WERI-Rb-1 (cell line): ENCODE measurements at places on chromosomes 12 and 14.
A peak's percentile ranks its signal among the peaks of the same experiment; 100 is the strongest.

- DNase-seq: no peak
These were observed 5.2 kb upstream of the RILPL2 start for GRCh38 chr12:123441523-123442164.

DNA sequence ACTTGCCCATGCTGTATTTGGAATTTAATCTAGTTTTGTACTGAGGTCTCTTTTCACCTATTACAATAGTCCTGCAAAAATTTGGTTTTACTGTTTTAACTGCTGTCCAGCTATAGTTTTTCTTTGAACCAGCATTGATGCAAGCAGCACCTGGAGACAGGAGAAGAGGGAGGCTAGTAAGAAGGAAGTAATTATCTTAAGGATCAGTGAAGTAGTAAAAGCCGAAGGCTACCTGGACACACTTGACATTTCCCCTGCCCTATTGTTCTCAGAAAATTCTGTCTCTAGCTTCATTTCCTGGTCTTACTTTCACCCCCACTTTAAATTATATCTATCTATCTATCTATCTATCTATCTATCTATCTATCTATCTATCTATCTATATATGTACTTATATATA lies 43.5 kb upstream of the LRIG3 start:
- no peak for DNase-seq

DNA sequence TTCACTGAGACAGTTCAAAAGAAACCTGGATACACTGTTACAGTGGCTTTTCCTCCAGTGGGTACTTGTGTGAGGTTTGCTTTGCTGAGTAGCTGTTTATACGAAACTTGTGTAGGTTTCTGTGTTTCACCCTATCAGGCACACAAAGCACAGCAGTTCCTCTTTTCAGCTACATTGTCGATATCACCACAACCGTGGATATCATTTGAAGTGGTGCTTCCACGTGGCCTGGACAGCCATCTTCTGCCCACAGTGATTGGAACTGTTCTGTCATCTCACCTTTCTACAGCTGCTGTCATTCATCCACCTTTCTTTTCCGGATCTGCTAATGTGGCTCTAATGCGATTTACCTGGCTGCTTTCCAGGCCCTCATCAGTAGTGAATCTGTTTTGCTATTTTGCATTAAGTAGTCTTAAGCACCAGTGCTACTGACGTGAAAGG lies 368.8 kb downstream of the SYT1 start:
- no peak for DNase-seq

- no peak for DNase-seq
These were observed 159.2 kb downstream of the PAWR start for GRCh38 chr12:79531518-79531917.

DNA sequence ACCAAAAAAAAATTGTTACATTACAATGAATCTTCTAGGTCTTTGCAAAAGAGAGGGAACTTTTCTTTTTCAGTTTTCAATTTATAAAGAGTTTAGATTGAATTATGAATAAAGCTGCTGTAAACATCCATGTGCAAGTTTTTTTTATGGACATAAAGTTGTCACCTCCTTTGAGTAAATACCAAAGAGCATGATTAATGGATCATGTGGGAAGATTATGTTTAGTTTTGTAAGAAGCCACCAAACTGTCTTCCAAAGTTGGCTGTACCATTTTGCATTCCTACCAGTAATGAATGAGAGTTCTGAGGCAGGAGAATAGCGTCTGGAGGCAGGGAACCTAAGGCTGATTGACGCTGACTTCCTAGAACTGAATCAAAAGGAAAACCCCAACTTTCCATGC lies 30.2 kb downstream of the LEMD3 start:
- DNase-seq: no peak

DNA sequence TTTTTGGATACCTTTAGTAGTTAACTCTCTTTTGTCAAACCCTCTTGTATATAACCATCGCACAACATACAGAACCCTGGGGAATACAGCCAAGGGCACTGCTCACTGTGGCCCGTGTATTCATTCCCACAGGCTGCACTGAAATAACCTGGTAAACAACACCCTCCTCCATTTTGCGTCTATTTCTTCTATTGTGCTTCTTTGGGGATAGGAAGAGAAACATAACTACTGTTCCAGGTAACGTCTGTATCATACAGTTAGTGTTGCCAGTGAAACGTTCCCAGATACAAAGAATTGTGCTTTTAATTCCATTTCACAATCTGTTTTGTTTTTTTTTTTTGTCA lies 9.6 kb downstream of the C12orf76 start:
- no peak for DNase-seq

- no peak for DNase-seq
These were observed 397.7 kb upstream of the RGS6 start for GRCh38 chr14:71534506-71534905.

DNA sequence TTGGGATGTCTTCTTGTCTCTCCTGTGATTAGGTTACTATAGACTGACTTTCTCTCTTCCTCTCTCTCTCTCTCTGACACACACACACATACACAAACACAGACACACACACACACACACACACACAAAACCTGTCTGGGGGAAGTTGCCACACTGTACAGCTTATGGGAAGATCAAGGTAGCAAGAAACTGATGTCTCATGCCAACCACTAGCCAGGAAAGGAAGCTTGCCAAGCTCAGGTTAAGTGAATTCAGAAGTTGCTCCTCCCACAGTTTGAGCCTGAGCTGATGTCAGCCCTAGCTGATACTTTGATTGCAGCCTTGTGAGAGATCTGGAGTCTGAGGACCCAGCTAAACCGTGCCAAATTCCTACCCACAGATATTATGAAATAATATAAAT lies 67.1 kb downstream of the PPFIA2 start:
- no peak for DNase-seq

GRCh38 chr12:6867413-6868210 lies at the start of gene TPI1:
Gene TPI1 (plus strand): TSS chr12:6867531. CDS start chr12:6867567, 36 bp downstream.
- DNase-seq: peak; percentile 85

GRCh38 chr14:50402965-50403364 lies 6.3 kb upstream of the CDKL1 start:
- no peak for DNase-seq

- DNase-seq: no peak
These were observed 5.5 kb upstream of the RNASE10 start for GRCh38 chr14:20499881-20500280.

DNA sequence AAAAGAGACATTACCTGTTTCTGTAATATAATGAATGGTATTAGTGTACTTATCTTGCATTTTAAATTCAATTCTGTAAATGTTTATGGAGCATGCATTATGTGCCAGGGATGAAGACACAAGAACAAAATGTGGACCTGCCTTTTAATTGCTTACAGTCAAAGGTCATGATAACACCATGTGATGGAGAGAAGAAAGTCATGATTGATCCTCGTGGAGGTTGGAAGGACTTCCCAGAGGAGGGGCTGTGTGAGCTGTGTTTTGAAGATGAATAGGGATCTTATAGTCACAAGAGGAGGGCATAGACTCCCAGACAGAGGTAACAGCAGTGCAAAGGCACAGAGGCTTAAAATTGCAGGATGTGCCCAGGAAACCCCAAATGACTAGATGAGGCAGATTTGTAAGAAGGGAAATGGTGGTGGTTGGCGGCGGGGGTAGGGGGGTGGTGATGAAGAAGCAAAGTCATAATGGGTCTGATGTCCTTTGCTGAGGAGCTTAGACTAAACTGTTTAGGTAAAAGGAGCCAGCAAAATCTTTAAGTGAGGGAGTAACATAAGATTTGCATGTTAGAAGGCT lies 151.5 kb downstream of the PRKCH start:
- DNase-seq: no peak

GRCh38 chr12:3961591-3961990 lies 88.4 kb upstream of the PARP11 start:
- no peak for DNase-seq

DNA sequence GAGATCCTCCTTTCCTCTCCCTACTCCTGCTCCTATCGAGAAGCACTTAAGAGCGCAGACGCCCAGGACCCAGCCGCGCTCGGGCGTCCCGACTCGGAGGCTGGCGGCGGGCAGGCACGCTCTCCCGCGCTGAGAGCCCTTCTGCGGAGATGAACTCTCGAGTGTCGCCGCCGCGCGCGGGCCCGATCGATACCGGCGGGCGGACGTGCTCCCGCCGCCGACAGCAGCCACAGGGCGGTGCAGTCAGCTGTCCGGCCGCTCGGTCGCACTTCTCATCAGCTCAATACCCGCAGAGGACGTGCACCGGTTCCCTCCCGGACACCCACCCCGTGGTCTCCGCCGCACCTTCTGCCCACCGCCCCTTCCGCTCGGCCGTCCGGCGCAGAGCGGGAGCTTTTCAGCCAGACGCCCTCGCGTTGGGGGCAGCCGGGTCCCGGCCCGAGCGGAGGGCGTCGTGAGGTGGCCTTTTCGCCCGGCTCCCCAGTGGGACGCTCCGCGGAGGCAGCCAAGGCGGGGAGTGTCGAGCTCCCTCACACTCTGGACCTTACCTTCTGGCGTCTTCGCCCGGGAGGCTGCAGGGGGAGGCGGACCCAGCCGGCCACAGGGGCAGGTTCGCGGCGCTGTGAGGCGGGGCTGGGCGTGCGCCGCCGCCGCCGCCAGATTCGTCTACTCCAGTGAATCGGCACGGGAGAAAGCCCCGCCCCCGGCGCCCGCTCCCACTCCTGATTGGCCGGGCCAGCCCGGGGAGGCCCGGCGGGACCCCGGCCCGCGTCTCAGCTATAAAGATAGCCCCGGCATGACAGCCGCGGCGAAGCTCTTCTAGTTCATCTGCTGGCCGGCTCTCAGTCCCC lies at the start of gene INSM2:
INSM2 (plus strand) TSS at position 808 of the 851 bp plus-strand sequence. CDS start 89 bp downstream, outside the sequence.
- DNase-seq: peak; percentile 99

DNA sequence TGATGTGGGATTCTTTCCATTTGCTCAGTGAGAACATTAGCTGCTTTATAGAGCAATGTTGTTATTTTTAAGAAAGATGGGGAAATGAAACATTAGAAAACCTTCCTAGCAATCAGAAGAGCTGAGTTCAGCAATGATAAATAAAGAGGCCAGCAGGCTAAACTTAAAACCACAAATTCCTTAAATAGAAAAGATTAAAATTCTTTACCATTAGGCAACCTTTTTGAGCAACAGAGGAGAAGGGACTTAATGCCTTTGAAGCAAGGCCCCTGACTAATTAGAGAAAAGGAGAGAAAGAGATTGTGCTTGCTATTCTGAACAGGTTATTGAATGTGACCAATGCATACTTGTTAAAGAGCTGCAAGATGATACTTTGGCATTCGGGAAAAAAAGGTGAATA lies 160.8 kb upstream of the LMO3 start:
- no peak for DNase-seq

DNA sequence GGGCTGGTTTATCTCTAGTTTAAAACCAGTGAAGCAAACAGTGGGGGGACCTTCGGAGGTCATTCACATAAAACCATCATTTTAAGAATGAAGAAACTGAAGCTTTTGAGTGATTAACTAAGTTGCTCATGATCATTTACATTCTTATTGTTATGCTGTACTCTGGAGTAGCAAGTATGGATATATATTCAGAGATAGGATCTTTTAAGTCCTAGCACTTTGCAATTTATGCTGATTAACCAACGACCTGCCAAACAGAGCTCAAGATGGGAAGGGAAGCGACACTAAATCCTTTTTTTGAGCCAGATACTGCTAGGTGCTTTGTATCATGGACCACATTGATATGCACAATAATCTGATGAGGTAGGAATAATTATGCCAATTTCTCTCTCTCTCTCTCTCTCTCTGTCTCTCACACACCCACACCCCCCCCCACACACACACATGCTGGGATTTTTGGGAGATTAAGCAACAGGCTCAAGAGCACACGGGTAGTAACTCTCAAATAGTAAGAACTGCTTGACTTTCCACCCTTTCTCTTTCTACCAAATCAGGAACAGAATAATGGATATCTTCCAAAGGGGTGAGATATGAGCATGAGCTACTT lies 303.4 kb downstream of the APAF1 start:
- DNase-seq: no peak

- no peak for DNase-seq
These were observed 503.9 kb downstream of the NELL2 start for GRCh38 chr12:44372259-44372658.

GRCh38 chr12:662566-663292 lies 516 bp downstream of the NINJ2 start:
- DNase-seq: no peak

GRCh38 chr12:51871126-51871525 lies 16.8 kb upstream of the ANKRD33 start:
- peak; percentile 28 for DNase-seq

GRCh38 chr14:101152855-101153254 lies 249.3 kb upstream of the RTL1 start:
- no peak for DNase-seq

DNA sequence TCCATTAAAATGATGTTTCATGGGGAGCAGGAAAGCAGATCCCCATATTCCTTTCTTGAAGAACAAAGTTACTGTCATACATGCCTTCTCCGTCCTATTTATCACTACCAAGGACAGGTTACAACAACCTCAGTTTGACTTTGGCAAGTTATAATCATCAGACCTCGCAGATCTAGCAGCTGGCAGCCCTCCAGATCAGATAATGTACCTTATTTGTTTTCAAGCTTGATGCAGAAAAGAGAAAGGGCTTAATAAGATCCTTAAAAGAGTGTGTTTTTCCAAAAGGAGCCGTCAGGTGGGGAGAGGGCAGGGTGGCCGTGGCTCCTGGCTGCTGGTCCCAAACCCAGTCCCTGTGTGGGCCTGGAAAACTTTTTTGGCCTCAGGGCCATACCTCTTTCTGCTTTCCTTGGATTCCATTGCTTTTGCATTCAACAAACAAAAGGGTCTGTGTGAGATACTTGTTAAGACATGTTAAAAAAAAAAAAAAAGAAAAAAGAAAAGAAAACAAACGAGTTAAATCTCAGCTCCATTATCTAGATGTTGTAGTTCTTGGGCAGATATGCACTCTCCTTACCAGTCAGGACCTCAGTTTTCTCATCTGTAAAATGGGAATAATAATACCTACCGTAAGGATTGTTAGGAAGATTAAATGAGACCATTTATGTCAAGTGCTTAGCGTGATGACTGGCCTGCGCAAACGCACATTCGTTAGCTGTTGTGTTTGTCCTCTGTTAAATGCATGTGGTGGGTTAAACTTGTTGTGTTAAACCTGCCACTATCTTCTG lies 64.6 kb downstream of the B4GALNT3 start:
- no peak for DNase-seq

- DNase-seq: no peak
These were observed 31.2 kb downstream of the SUPT16H start for GRCh38 chr14:21352587-21352986.

- no peak for DNase-seq
These were observed 20.7 kb downstream of the ZDHHC17 start for GRCh38 chr12:76784600-76785051.

- no peak for DNase-seq
These were observed 131.8 kb upstream of the USP15 start for GRCh38 chr12:62128175-62128975.

GRCh38 chr12:123067654-123068053 lies 83.2 kb downstream of the PITPNM2 start:
- DNase-seq: no peak

DNA sequence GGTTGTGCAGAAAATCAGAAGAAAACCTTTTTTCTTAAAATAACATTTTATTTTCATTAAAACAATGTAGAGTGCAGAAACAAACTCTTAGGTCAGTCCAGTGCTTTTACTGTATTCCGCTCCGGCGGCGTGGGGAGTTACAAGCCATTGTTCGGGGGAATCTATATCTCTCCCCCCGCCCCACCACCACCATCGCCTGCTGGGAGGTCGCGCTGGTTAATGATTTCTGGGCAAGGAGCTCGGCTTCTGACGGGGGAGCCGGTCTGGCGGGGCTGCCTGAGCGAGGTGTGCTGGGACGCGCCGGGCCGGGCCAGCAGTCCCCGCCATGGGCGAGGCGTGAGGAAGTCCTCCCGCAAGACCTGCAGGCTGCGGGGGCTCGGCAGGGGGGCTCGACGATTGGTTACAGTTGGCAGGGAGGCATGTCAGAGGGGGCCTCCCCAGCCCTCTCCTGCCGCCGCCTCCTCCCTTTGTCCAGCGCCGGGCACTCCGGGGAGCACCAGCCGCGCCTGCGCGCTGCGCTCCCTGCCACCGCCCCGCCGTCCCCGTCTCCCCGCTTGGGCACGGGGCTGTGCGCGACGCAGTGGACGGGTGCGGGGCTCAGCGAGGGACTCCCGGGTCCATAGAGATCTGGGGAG lies 1.0 kb upstream of the DUSP6 start:
- peak; percentile 77 for DNase-seq
